ENCODE measurements at places on chromosomes 11 and 22.
A peak's percentile ranks its signal among the peaks of the same experiment; 100 is the strongest.

GRCh38 chr11:76495019-76495418 lies 50.2 kb downstream of the EMSY start:
- no peak for DNase-seq

- no peak for DNase-seq
These were observed 59.0 kb downstream of the ARL14EP start for GRCh38 chr11:30381879-30382278.

DNA sequence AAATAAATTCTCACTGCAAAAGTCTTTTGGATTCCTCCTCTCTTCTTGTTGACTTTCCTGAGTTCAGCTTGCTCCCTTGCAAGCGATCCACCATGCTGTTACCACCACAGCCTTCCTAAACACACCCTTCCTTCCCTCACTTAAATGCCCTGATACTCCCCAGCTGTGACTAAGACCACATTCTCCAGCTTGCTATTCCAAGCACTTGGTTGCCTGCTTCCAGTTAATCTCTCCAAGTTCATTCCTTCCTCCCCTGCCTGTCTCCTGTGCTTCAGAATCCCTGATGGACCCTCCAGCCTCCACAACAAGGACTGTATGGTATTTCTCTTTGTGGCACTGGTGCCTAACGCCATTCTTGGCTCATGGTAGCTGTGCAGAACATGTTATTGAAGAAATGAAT lies 603.9 kb upstream of the CADM1 start:
- no peak for DNase-seq

- DNase-seq, result no peak
These were observed 68.0 kb downstream of the ETS1 start for GRCh38 chr11:128519338-128519737.

DNA sequence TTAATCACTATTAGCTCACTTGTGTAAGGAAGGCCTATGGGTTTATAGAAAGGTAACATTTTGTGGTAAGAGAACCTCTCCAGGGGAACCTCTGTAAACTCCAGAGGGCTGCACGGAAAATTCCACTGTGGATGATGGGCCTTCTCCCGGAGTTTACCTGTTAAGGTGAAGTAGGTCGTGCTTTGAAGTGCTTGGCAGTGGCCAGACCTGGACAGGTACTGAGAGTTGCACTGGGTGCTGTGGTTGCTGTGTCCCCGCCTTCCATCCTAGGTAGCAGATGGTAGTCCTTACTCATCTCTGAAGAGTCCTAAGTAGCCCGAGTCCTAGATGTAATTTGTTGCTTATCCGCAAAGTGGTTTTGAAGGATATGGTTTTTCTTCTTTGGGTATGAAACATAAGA lies 133.4 kb downstream of the TEAD1 start:
- DNase-seq, result no peak

DNA sequence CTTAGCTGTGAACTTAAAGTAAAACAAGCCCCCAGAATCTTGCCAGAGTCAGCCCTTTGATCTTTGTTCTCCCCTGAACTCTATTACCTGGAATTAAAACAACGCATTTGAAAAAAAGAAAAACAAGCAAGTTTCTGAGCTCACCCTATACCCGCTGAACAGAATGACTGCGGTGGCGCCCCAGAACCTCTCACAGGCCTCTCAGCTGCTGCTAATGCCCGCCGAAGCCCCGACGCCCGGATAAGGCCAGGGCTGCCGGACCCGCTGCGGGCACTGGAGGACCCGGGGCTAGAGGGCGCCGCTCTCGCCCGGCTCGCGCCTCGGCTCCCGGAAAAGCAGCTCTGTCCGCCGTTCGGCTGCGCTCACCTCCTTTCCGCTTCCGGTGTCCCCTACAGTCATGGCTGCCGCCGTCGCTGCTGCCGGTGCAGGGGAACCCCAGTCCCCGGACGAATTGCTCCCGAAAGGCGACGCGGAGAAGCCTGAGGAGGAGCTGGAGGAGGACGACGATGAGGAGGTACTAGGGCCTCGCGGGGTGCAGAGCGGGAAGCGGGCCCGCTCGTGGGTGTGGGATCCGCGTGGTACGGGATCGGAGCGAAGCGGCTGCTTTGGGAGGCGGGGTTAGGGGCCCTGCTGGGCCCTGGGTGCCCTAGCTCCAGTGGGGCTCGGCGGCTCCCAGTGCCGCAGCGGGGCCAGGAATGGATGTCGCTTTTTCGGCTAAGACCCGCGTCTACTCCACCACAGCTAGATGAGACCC lies at the start of gene TOMM22:
TSS of gene TOMM22 (plus strand) at position 376 of the 754 bp plus-strand sequence. CDS start at position 398, 22 bp downstream.
- DNase-seq, result peak; percentile 71

DNA sequence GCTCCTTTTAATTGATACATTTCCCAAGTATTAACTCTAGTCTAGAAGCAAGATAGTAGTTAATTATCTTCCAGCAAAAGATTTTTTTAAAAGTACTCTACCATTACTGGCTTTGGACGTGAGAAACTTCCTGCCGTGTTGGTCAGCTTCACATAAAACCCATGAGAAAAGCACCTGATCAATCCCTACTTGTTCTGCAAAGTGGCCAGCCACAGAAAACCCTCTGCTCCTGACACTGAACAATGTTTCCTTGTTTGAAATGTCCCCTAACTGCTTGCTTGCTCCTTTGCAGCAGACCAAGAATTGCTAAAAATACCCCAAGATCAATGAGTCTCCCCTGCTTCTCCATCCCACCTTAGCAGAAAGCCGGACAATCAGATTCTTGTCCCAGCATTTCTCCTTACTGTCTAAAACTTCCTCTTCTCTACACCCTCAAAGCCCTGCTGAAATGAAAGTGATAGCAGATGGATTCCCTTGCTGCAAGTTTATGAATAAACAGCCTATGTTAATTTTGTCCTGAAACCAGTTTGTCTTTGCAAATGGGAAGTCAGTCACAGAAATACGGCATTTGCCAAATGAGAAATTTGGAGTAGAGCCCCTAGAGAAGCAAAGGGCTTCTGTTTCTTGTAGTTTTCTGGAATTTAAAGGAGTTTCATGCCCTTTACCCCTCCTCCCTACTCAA lies 207.1 kb upstream of the ARHGAP20 start:
- no peak for DNase-seq

DNA sequence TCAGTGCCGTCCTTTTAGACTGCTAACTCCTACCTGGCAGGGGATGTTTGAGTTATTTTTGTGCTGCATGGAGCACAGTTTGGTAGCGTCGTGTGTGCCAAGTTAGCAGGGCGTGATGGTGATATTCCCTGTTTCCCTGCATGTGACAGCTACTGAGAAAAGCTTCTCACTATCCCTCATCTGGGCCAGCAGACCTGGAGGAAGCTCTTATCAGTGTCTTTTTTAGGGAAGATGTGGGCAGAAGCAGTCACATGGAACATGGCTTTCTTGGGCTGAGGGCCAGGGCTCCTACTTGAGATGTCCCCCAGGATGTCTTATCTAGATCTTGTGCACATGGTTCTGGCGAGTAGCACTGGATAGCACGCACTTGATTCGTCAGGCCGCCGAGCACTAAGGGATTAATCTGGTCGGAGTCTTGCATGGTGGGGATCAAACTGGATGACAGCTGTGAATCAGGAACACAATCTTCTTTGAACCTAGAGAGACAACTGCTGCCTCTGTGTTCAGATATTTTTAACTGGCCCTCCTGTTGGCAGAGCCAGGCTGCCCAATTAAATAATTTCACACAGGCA lies 33.8 kb downstream of the TECTA start:
- DNase-seq, result no peak

DNA sequence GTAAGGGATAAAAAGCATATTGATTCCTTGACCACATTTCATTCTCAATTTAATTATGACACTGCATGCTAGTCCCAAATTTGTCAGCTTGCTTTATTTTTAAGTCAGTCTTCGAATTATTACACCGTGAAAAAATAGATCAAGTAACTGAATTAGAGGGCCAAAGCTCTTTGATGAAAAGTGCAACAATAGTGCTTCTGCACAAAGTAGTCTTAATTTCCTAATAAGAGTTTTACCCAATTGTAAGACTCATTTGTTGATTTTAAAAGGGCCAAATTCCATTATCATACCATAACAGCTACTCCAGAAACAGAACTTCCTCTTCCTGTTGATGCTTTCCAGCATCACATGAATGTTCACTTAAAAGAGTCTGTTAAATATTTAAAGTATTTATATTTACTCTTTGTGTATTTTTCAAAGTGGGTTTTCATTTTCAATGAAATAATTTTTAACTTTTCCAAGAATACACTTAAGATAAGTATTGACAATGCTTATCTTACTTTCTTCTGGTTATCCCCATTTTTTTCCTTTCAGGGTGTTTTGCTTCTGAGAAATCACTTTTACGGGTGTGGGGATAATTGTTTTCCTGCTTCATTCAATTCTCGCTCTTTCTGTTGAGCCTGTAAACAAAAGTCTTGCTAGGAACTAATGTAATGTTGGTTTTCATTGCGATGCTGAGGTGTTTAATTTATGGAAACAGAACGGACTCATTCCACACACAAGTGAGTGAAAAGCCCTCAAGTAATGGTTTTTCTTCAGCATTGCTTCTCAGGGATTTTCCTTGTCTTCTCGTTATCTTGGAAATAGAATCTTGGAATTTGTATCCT lies 2.1 kb downstream of the ARHGEF12 start:
- DNase-seq, result no peak

- no peak for DNase-seq
These were observed 1252.7 kb downstream of the BRD1 start for GRCh38 chr22:48574776-48575617.

GRCh38 chr11:1326435-1327063 lies 17.1 kb upstream of the TOLLIP start:
- no peak for DNase-seq

DNA sequence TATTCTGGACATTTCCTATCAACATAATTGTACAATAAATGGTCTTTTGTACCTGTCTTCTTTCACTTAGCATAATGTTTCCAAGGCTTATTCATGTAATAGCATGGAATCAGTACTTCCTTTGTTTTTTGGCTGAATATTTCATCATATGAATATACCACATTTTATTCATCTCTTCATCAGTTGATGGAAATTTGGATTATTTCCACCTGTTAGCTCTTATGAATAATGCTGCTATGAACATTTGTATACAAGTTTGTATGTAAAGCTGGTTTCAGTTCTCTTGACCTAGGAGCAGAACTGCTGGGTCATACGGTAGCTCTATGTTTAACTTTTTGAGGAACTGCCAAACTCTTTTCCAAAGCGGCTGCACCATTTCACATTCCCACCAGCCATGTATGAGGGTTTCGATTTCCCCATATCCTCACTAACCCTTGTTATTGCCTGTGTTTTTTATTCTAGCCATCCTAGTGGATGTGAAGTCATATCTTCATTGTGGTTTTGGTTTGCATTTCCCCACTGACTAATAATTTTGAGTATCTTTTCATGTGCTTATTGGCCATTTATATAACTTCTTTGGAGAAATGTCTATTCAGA lies 20.9 kb downstream of the EXT2 start:
- no peak for DNase-seq

DNA sequence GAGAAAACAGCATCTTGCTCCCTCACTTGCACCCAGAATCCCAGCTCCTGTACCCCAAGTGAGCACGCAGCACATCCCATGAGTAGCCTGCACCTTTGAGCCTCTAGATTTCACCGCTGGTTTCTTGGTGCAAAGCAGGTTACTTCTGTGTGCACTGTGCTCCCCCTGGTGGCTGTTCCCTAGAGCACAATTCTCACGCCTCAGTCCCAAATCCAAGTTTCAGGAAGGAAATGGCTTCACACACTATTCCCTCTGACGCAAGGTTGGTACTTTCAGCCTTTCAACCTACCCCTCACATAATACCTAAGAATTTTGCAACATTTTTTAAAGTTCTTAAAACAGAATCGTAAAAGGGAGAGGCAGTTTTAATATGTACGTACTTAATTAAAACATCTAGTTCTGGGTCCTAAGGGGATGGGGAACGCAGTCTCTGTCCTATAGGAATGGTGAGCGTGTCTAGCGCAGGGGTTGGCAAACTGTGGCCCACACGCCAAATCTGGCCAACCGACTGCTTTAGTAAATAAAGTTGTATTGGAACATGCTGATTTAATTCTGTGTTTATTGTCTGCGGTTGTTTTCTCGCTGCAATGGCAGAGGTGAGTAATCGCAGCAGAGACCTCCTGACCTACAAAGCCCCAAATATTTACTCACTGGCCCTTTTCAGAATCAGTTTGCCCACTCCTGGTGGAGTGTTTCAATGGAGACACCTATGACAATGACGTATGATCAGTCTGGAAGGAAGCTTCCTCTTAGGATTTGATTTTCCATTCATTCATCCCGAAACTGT lies 27.5 kb downstream of the DHCR7 start:
- DNase-seq, result no peak

GRCh38 chr11:61899146-61899841 lies 7.9 kb upstream of the FADS3 start:
- DNase-seq, result no peak

GRCh38 chr11:80980227-80980626 lies 1539.4 kb upstream of the TENM4 start:
- DNase-seq, result no peak

DNA sequence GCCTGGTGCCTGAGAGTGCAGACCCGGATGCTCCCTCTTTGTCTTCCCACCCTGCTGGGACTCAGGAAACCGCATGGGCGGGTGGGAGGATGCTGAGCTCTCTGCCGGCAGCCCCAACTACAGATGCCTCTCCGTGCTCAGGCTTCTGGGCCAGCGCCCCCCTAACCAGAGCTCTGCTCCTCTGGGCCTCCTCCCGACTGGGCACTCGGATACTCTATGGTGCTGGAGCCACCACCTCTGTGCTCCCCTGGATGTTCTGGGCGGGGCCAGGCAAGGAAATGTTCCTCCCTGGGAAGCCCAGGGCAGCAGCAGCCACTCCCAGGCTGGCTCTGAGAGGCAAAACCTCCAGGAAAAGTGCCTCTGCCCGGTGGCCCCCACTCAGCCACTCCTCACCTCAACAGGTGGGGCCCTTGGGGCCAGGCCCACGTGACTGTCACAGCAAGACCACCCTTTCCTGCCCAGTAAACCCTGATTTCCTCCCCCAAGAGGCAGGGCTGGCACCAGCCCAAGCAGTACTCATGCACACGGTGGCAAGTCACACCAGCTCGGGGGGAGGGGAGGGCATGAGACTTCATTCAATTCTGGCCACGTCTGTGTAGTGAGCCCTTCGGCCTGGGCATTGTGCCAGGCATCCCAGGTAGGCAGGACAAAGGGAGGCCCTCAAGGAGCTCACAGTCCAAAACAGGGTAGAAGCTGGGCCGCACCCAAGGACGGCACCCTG lies 54.7 kb upstream of the TCF20 start:
- no peak for DNase-seq

DNA sequence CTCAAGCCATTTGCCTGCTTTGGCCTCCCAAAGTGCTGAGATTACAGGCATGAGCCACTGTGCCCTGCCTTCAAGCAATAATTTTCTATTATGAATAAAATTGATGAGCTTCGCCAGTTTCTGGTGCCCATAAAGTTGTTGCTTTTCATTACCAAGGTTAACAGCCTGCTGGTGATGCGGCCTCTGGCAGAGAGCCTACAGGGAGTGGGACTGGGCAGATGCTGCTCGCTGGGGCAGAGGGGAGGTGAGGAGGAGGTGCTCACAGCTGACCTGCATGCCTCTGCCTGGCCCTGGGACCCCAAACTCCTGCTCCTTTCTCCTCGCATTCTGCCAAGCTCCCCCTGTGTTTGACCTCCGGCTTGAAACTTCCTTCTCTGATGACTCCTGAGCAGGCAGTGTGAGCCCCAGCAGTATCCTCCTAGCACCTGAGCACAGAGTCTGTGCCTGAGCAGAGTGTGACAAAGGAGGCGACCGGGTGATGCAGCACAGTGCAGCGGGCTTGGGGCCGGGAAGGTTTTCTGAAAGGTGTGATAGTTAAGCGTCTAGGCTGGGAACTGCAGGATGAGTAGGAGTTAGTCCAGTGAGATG lies 56.1 kb upstream of the B3GAT1 start:
- DNase-seq, result no peak

GRCh38 chr11:10386861-10387205 lies 68.2 kb upstream of the AMPD3 start:
- no peak for DNase-seq

GRCh38 chr22:35051791-35052190 lies 14.2 kb upstream of the ISX start:
- no peak for DNase-seq
